ENCODE measurements at places on chromosomes 6 and 20. TPM values are rescaled to one million over a fixed set of nuclear protein-coding genes. Genes with fewer than 3 reads are reported as not detected.
A peak's percentile ranks its signal among the peaks of the same experiment; 100 is the strongest.

- DNase-seq: no peak
Measured at GRCh38 chr6:153084393-153084792, 46.7 kb downstream of the RGS17 start.

- no peak for DNase-seq
Measured at GRCh38 chr20:20407891-20408805, 40.2 kb downstream of the INSM1 start.

DNA sequence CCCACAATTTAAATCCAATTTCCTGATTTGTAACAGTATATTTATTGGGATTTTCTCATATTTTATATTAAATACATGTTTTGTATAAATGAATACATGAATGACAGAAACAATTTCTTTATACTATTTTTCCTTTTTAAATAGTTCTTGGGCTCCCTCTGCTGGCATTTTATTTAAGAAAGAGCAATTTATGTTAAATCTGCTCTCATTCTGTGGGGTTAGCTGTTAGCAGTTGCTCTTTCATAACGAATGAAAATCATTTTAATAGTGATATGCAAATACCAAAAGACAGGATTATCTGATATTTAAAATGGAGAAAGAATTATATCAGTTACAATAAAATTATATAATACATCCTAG lies 118.3 kb downstream of the RALGAPA2 start:
- peak; percentile 25 for DNase-seq

- DNase-seq: no peak
Measured at GRCh38 chr6:19320111-19320581, 517.0 kb upstream of the ID4 start.

DNA sequence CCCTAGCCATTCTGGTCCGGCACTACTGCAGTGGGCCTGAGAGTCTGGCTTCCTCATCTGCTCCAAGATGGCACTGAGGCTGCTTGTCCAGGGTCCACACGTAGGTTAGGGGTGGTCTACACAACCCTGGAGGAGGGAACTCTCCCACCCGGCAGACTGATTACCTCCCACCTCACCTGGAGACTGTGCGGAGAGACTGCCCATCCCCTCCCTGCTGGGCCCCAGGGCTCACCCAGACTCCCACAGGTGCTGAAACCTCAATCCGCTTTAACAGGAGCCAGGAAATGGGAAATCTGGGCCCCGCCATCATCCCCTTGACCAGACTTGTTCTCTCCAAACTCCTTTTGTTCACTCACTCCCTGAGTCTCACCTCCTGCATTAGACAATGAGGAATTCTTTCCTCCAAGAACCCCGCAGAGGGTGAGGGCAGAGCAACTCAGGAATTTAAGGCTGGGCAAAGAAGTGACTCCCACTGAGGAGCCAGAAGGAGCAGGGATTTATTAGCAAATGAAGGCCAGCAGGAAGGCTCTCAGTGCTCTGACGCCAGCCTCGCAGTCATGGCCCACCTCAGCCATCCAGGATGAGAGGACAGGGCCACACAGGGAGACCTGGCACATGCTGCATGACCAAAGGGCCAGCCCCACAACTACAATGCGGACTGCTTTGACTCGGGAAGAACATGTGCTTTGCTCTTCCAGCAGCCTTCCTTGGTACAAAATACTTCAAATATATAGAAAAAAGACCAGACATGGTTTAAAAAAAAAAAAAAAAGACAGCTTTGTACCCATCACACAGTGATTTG lies 53.0 kb downstream of the CDK5RAP1 start:
- DNase-seq: no peak

GRCh38 chr6:3159805-3160781 lies 2.7 kb upstream of the TUBB2A start:
- DNase-seq: no peak

- DNase-seq: no peak
Measured at GRCh38 chr20:3646651-3647050, 16.5 kb downstream of the GFRA4 start.

- DNase-seq: no peak
Measured at GRCh38 chr6:157911278-157911677, 70.4 kb upstream of the SYNJ2 start.

- DNase-seq: no peak
Measured at GRCh38 chr20:48740712-48741111, 87.1 kb downstream of the PREX1 start.

DNA sequence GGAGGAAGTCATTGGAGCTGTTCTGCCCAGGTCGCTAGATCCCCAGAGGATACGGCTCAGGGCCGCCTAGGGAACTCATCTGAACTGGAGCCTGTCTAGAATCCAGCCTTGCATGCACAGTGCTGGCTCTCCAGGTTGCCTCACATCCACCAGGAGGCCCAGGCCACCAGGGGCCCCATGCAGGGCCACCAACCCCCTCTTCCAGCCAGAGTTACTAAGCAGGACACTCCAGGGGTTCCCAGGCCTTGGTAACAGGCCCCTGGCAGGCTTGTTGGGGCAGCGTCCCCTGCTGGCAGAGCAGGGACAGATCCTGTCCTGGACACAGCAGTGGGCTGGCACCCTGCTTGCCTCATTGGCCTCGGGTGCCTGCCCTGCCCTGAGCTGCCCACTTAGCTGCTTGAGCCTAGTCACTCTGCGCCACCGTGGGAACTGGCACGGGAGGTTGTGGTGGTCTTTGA lies 35.3 kb downstream of the EFCAB8 start:
- no peak for DNase-seq

- no peak for DNase-seq
Measured at GRCh38 chr20:49352751-49353150, 74.9 kb upstream of the ZNFX1 start.

- DNase-seq: no peak
Measured at GRCh38 chr6:52858416-52858815, 17.8 kb upstream of the GSTA5 start.

DNA sequence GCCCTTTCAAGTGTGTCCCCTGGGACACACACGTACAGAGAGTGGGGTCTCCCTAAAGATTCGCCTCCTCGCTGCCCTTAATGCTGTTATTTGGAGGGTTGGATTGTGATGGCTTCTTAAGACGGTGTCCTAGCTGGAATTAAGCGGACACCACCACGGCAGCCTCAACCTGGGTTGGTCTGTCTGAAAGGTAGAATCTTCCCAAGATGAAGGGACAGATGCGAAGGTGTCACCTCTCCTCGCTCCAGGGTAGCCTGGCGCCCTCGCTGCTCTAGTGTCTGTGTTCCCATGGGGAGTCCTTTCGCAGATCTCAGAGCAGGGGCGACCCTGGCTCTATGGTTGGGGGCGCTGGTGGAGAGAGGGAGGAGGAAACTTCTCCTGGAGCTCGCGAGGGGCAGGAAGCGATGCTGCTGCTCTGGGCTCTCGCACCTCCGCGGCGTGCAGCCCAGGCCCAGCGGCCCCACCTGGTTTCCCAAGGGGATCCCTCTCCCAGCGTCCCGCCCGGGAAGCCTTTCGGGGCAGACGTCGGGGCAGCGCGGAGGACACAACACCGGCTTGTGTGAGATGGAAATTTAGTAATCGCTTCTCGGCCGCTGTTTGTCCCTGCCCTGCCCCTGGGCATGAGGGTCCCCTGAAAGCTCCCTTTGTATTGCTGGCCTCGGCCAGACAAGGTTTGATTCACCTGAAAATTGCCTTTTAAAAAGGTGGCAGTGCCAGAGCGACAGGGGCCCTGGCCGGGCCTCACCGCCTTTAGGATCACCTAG lies 1.7 kb downstream of the RSPO3 start:
- DNase-seq: no peak

DNA sequence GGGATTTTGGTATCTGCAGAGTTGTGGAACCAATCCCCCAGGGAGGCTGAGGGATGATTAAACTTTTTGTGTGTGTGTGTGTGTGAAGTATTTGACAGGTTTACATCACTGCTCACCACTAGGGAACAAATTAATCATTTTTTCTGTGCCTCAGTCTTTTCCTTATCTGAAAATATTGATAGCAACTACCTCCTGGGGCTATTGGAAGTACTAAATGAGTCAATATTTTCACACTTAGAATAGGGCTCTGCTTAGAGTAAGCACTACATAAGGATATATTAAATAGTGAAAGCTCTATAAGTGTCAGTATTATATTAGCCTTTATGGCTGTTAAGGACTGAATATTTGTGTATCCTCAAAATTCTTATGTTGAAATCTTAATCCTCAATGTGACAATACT lies 155.2 kb upstream of the UST start:
- DNase-seq: no peak

- no peak for DNase-seq
Measured at GRCh38 chr6:147117580-147117979, 86.6 kb upstream of the STXBP5 start.

GRCh38 chr6:138007014-138007472 lies 100.2 kb downstream of the PERP start:
- DNase-seq: peak; percentile 27

DNA sequence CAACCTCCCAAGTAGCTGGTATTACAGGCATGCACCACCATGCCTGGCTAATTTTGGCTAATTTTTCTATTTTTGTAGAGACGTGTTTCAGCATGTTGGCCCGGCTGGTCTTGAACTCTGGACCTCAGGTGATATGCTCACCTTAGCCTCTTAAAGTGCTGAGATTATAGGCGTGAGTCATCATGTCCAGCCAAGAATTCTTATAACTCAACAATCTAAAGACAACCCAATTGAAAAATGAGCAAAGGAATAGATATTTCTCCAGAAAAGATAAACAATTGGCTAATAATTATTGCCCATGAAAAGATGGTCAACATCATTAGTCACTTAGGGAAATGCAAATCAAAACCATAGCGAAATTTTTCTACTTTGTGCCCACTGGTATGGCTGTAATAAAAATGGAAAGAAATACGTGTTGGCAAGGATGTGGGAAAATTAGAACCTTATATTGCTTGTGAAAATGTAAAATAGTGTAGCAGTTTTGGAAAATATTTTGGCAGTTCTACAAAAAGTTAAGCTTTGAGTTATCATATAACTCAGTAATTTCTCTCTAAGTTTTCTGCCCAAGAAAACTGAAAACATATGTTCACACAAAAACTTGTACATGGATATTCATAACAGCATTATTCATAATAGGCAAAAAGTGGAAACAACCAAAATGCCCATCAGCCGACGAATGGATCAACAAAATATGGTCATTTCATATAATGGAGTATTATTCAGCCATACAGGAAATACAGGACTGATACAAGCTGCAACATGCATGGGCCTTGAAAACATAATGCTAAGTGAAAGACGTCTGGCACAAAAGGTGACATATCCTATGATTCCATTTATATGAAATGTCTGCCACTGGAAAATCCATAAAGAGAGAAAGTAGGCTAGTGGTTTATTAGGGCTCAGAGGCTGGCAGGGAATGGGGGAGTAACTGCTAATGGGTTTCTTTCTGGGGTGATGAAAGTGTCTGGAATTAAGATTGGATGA lies 87.8 kb downstream of the UTRN start:
- no peak for DNase-seq

- no peak for DNase-seq
Measured at GRCh38 chr6:148827416-148828045, 80.7 kb downstream of the UST start.

GRCh38 chr6:70673601-70674000 lies 5.9 kb downstream of the SMAP1 start:
- DNase-seq: peak; percentile 25

- no peak for DNase-seq
Measured at GRCh38 chr6:4896401-4896800, 107.4 kb downstream of the RPP40 start.

- DNase-seq: no peak
Measured at GRCh38 chr20:56350842-56351241, 7.9 kb upstream of the FAM210B start.

DNA sequence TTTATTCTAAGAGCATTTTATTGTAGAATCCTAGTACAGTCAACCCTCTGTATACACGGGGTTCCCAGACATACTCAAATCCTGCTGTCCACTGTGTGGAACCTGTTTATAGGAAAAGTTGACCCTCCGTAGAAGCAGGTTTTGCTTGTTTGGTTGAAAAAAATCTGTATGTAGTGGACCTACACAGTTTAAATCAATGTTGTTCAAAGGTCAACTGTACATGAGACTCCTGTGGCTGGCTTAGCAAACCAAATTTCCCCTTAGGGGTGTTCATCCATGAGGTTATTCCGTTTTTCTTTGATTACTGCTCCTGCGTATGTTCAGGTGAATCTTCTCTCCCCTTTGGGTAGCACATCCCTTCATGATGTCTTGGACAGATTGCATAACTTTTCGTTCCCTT lies 387.0 kb upstream of the ZFP64 start:
- no peak for DNase-seq

DNA sequence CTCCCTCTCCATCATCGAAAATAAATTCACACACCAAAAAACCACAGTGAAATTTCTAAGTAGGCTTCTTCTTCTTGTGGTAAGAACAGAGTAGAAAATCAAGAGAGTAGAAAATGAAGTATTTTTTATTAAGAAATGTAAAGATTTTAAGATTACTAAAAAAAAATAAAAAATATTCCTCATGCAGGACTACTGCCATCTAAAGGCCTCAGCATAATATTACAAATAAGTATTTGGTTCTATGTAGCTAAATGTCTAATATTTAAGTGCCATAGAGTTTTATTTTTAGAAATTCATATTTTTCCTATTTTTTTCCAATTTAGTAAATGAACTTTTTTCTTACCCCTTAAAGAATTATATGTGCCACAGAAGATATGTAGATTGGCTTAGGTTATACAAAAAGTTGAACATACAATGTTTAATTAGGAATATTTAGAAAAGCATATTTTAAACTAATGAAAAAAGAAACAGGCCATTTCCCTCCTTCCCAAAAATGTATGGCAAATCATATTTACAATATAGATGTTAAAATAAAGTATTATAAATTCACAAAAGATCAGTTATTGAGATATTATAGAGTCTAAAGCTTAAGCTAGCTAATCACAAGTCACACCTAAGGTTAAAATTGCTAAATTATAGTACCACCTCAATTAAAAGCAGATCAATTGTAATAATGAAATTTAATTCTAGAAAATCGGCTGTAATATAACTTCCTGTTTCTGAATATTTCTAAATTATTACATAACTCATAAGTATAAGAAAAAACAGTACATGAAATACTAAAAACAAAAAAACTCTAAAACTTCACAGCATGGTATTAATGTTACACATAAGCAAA lies 3.5 kb upstream of the NT5DC1 start:
- no peak for DNase-seq

DNA sequence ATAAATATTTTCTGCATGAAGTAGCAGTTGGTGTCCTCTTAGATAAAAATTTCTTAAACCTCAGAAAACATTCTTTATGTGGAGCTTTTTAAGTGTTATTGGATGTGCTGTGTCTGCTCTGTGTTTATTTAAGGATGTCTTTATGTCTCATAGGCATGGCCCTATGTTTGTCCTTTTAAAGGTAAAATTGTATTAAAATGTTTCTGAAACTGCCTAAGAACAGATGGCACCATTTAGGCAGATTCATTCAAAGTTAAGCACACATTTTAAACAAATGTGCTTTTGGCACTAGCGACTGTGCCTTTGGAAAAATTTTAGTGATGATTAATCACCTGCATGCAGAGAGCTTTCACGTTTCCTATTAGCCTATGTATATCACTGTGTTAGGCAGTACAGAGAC lies 125.2 kb downstream of the KIF6 start:
- DNase-seq: no peak

- DNase-seq: peak; percentile 74
Measured at GRCh38 chr6:18347021-18347577, 40.1 kb upstream of the RNF144B start.

HMGN3 gene
- 75.1 TPM for total RNA-seq

CTAGE9 gene
- total RNA-seq: not detected

MED20 gene
- total RNA-seq: 25.5 TPM

SLC17A2 gene
- not detected for total RNA-seq

SMIM26 gene
- 54.1 TPM for total RNA-seq

BMP6 gene
- total RNA-seq: 221 TPM

NR2E1 gene
- not detected for total RNA-seq

BMP2 gene
- total RNA-seq: 11.1 TPM

MYT1 gene
- total RNA-seq: not detected

LY6G6D gene
- not detected for total RNA-seq

RSPO3 gene
- 8.6 TPM for total RNA-seq

MRPS18B gene
- total RNA-seq: 33.7 TPM

IL17F gene
- not detected for total RNA-seq
